ENCODE measurements at places on chromosomes 6 and 20. TPM values are rescaled to one million over a fixed set of nuclear protein-coding genes. Genes with fewer than 3 reads are reported as not detected.

- H3K27me3 ChIP-seq, result no peaks in the 10 kb centered on the region
- no peak overlapping the region for H3K4me3 ChIP-seq
- no peaks in the 10 kb centered on the region for H3K4me1 ChIP-seq
- no peak overlapping the region for H3K27ac ChIP-seq
These were observed 124.4 kb downstream of the TCP11 start for GRCh38 chr6:35016502-35017321.

ZBTB12 gene
- 3.5 TPM for total RNA-seq

GRCh38 chr6:90790696-90791095 is 203.8 kb upstream of the MAP3K7 start:
- no peak for DNase-seq
- no peaks in the 10 kb centered on the region for H3K27me3 ChIP-seq
- no peaks in the 10 kb centered on the region for H3K36me3 ChIP-seq
- no peaks in the 10 kb centered on the region for H3K4me1 ChIP-seq
- no peak overlapping the region for H3K27ac ChIP-seq

DNA sequence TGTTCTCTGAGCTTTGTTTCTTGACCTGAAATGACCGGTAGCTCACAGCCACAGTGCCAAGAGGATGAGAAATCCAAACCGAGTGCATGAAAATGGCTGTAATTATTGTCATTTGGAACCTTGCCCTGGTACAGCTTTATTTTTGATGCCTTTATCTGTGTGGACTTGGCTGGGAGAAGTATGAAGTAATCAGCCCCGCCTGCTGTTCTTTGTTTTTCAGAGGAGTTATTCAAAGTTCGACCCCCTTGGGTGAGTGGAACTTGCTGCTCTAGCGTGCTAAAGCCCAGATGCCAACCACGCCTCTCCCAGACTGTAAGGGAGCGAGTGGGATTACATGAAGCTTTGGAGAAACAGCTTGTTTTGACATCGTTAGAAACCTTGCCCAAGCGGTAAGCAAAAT is 48.3 kb downstream of the ECT2L start:
- H3K4me1 ChIP-seq, result no peaks in the 10 kb centered on the region
- H3K4me3 ChIP-seq, result no peak overlapping the region
- no peak overlapping the region for H3K27ac ChIP-seq

DNA sequence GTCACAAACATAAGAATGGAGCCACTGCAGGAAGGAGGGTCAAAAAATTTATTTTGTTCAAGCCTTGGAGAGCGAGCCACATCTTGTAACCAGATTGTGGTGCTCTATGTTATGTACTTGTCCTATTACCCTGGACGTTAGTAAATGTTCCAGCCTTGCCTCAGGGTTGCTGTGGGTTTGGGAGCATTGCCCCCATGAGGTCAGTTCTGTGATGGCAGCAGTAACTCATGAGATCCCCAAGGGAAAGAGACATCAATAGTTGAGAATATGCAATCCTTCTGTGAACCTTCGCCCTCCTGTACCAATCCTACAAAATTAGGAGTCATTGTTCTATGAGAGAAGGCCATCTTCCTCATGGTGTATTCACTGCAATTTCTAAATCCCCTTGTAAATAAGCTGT is 16.4 kb upstream of the CFAP206 start:
- no peak overlapping the region for H3K4me3 ChIP-seq
- no peak overlapping the region for H3K27ac ChIP-seq
- H3K4me1 ChIP-seq, result no peaks in the 10 kb centered on the region

- no peak overlapping the region for H3K27ac ChIP-seq
- H3K4me3 ChIP-seq, result no peak overlapping the region
- H3K36me3 ChIP-seq, result no peaks in the 10 kb centered on the region
- peaks cover 1% of the 10 kb centered on the region for H3K27me3 ChIP-seq
These were observed 190.2 kb downstream of the BMP7 start for GRCh38 chr20:57076152-57076652.

- no peaks in the 10 kb centered on the region for H3K4me1 ChIP-seq
- no peaks in the 10 kb centered on the region for H3K36me3 ChIP-seq
- peaks cover 17% of the 10 kb centered on the region for H3K27me3 ChIP-seq
These were observed 9.5 kb downstream of the BMP7 start for GRCh38 chr20:57256908-57257307.

- H3K4me1 ChIP-seq, result no peaks in the 10 kb centered on the region
- H3K27me3 ChIP-seq, result peaks cover 5% of the 10 kb centered on the region
- peak overlapping the region; percentile 56 for H3K27ac ChIP-seq
- no peaks in the 10 kb centered on the region for H3K36me3 ChIP-seq
These were observed 17.4 kb downstream of the MYLK4 start for GRCh38 chr6:2733324-2733723.

TNXB gene
- 4.9 TPM for total RNA-seq

GRCh38 chr6:93322651-93323050 is 96.7 kb downstream of the EPHA7 start:
- no peak overlapping the region for H3K27ac ChIP-seq
- no peak overlapping the region for H3K4me3 ChIP-seq
- H3K27me3 ChIP-seq, result no peaks in the 10 kb centered on the region
- H3K4me1 ChIP-seq, result no peaks in the 10 kb centered on the region
- DNase-seq, result no peak
- H3K36me3 ChIP-seq, result no peaks in the 10 kb centered on the region

DNA sequence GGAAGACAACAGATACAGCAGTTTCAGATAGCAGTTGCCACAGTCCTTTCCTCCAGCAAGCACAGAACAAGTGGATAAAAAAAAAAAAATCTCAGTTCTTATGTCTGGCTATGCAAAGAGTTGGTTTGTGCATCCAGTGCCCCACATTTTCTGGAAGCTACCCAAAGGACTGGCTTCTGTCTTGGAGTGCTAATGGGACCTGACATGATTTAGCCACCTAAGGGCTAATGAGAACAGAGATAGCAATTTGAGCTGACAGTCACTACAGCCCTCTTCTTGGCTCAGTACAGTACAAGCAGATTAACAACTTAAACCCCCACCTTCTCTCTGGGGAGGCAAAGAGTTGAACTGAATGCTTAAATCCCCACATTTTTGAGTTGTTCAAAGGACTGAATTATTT is 976.8 kb downstream of the TBC1D32 start:
- H3K36me3 ChIP-seq, result no peaks in the 10 kb centered on the region
- H3K27ac ChIP-seq, result no peak overlapping the region
- H3K4me3 ChIP-seq, result no peak overlapping the region
- no peak for DNase-seq

GJA10 gene
- not detected for total RNA-seq

TRIM31 gene
- not detected for total RNA-seq

DNA sequence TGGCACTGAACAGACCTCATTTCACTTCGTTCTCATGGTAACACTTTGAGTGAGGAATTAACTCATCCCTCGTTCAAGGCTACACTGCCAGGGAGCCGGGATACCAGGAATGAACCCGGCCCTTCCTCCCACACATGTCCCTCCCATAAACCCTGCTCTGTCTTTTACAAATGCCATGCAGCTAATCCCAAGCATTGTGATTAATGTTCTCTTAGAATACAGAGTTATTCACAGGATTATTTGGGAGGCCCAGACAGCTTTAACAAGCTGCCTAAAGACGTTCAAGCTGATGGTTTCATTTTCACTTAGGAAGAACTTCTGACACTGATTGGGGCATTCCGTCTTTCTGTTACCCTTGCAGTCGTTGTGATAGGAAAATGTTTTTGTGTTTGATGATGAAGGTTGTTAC is 42.5 kb upstream of the CD83 start:
- peak overlapping the region; percentile 4 for H3K27ac ChIP-seq
- H3K4me3 ChIP-seq, result peak overlapping the region; percentile 67
- DNase-seq, result peak; percentile 50
- H3K4me1 ChIP-seq, result peaks cover 10% of the 10 kb centered on the region
- no peaks in the 10 kb centered on the region for H3K27me3 ChIP-seq

DNA sequence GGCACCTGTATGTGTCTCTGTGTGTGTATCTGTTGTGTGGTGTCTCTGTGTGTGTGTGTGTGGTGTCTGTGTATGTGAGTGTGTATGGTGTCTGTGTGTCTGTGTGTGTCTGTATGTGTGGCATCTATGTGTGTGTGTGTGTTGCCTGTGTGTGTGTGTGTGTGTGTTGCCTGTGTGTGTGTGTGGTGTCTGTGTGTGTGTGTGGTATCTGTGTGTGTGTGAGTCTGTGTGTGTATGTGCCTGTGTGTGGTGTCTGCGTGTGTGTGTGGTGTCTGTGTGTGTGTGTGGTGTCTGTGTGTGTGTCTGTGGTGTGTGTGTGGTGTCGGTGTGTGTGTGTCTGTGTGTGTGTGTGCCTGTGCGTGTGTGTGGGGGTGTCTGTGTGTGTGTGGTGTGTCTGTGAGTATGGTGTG is 31.7 kb upstream of the VEGFA start:
- peaks cover 12% of the 10 kb centered on the region for H3K4me1 ChIP-seq
- DNase-seq, result no peak
- H3K27ac ChIP-seq, result no peak overlapping the region

WFDC10B gene
- not detected for total RNA-seq

GRCh38 chr20:59191756-59192532 is 28.3 kb downstream of the ZNF831 start:
- H3K27ac ChIP-seq, result no peak overlapping the region
- H3K36me3 ChIP-seq, result no peaks in the 10 kb centered on the region
- H3K4me3 ChIP-seq, result no peak overlapping the region
- DNase-seq, result no peak
- H3K27me3 ChIP-seq, result no peaks in the 10 kb centered on the region

DNA sequence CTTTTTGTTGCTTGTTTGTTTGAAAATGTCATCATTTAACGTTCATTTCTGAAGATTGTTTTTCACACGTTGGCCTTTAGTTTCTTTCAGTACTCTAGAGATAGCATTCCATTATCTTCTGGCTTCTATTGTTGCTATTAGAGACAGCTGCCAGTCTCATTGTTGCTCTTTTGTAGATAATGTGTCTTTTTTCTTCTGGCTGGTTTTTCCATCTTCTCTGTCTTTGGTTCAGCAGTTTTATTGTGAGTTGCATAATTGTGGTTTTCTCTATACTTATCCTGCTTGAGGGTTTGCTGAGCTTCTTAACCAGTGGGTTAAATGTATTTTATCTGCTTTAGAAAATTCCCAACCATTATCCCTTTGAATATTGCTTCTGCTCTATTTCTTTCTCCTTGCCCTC is 23.2 kb upstream of the AIG1 start:
- H3K27me3 ChIP-seq, result peaks cover 5% of the 10 kb centered on the region
- H3K36me3 ChIP-seq, result no peaks in the 10 kb centered on the region
- no peak overlapping the region for H3K27ac ChIP-seq
- H3K4me1 ChIP-seq, result no peaks in the 10 kb centered on the region
- no peak for DNase-seq

GRCh38 chr20:10603971-10604864 is 69.6 kb downstream of the JAG1 start:
- H3K27ac ChIP-seq, result no peak overlapping the region
- H3K36me3 ChIP-seq, result no peaks in the 10 kb centered on the region
- H3K4me1 ChIP-seq, result no peaks in the 10 kb centered on the region
- no peak overlapping the region for H3K4me3 ChIP-seq
- no peaks in the 10 kb centered on the region for H3K27me3 ChIP-seq

- H3K4me1 ChIP-seq, result no peaks in the 10 kb centered on the region
- H3K36me3 ChIP-seq, result no peaks in the 10 kb centered on the region
- no peaks in the 10 kb centered on the region for H3K27me3 ChIP-seq
- peak overlapping the region; percentile 31 for H3K27ac ChIP-seq
These were observed 32.7 kb upstream of the ID4 start for GRCh38 chr6:19804205-19805128.

- no peak overlapping the region for H3K4me3 ChIP-seq
- no peak overlapping the region for H3K27ac ChIP-seq
- DNase-seq, result no peak
- no peaks in the 10 kb centered on the region for H3K36me3 ChIP-seq
These were observed 22.3 kb downstream of the LINC00237 start for GRCh38 chr20:21083825-21084325.

DNA sequence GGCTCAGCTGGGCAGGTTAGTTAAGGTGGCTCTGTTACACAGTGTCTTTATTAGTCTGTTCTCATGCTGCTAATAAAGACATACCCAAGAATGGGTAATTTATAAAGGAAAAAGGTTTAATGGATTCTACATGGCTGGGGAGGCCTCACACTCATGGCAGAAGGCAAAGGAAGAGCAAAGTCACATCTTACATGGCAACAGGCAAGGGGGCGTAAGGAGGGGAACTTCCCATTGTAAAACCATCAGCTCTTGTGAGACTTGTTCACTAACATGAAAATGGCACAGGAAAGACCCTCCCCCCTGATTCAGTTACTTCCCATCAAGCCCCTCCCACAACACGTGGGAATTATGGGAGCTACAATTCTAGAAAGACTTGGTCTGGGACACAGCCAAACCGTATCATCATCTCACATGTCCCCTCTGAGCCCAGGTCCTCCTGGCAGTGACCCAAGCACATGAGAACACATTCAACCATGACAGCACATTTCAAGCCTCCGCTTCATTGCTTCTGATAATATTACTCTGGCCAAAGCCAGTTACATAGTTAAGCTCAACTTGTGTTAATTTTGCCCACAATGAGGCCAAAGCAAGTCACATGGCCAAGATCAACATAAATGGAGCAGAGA is 383.9 kb downstream of the PLCB1 start:
- H3K4me1 ChIP-seq, result no peaks in the 10 kb centered on the region
- DNase-seq, result no peak
- H3K4me3 ChIP-seq, result no peak overlapping the region
- H3K36me3 ChIP-seq, result no peaks in the 10 kb centered on the region
- no peak overlapping the region for H3K27ac ChIP-seq
- H3K27me3 ChIP-seq, result no peaks in the 10 kb centered on the region

FOXA2 gene
- total RNA-seq, result not detected

FAM217A gene
- total RNA-seq, result not detected

FNDC1 gene
- total RNA-seq, result 0.04 TPM

GRCh38 chr6:116396441-116396840 is 25.7 kb downstream of the DSE start:
- H3K36me3 ChIP-seq, result no peaks in the 10 kb centered on the region
- no peaks in the 10 kb centered on the region for H3K27me3 ChIP-seq
- H3K27ac ChIP-seq, result no peak overlapping the region

GRCh38 chr20:44471481-44471882 is 4.2 kb upstream of the TTPAL start:
- H3K4me3 ChIP-seq, result no peak overlapping the region
- peaks cover 6% of the 10 kb centered on the region for H3K27me3 ChIP-seq
- peaks cover 11% of the 10 kb centered on the region for H3K4me1 ChIP-seq
- H3K27ac ChIP-seq, result no peak overlapping the region
- H3K36me3 ChIP-seq, result no peaks in the 10 kb centered on the region
- DNase-seq, result no peak

GRCh38 chr6:11772109-11772825 is 6.3 kb downstream of the ADTRP start:
- no peak for DNase-seq
- no peaks in the 10 kb centered on the region for H3K36me3 ChIP-seq
- H3K27ac ChIP-seq, result no peak overlapping the region

Data from CD8-positive, alpha-beta memory T cell (primary cell).